Activated naive CD4-positive, alpha-beta T cell treated with anti-CD3 and anti-CD28 coated beads for 36 hours (primary cell): ENCODE measurements at places on chromosomes 3 and 15.

DNA sequence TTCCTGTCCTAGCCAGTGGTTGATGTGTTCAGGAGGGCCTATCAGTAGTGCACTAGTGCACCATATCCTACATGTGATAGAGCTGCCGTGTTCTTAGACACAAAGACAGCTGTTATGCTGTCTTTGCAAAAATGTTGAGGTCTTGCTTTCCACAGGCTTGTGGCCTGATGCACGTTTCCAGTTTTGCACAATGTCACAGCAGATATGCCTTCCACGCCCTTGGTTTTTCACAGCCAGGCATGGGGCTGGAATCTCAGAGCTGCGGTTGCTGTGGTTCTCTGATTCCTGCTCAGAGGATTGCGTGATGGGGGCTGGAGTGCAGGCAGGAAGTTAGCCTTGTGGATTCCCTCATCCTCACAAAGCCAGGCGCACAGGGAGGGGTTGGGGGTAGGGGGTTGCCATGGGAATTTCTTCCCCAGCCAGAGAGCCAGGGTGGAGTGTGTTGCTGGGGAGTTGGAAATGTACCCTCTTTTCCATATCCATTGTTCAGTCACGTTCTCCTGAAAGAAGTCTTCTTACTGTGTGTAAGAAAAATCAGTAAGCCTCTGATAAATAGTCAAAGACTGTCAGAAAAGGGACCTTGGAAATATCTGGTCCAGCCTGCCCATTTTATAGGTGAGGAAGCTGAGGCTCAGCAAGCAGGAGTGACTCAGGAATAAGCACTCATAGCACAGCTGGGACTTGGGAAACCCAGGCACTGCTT, 79.4 kb downstream of the SMAD3 start:
- no peak for DNase-seq

- DNase-seq = no peak
Observed at GRCh38 chr3:113147681-113148261, 63.6 kb upstream of the BOC start.

- DNase-seq = no peak
Observed at GRCh38 chr3:167228135-167228534, 152.0 kb downstream of the ZBBX start.

GRCh38 chr3:172258624-172259023, 189.6 kb downstream of the GHSR start:
- DNase-seq = no peak

- DNase-seq = peak; percentile 50
Observed at GRCh38 chr3:115512565-115513415, 110.5 kb upstream of the GAP43 start.

DNA sequence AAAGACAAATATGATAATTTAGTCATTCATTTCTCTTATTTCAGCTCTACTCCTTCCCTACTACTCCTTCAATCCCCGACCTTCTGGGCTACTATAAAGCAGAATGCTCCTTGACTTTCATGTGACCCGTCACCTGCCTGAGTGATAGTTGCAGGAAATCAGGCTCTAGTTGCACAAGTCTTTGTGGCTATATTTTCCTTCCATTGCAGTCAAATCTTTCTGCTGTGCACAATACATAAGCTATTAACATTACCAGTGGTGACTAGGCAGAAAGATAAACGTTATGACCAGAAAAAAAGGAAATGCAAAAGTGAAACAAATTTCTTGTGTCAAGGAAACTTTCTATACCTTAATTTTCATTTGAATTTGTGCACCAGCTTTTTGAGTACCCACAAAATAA, 2.3 kb downstream of the SUCNR1 start:
- DNase-seq = no peak

GRCh38 chr3:58307639-58308215, 1.4 kb downstream of the HTD2 start:
- peak; percentile 59 for DNase-seq

DNA sequence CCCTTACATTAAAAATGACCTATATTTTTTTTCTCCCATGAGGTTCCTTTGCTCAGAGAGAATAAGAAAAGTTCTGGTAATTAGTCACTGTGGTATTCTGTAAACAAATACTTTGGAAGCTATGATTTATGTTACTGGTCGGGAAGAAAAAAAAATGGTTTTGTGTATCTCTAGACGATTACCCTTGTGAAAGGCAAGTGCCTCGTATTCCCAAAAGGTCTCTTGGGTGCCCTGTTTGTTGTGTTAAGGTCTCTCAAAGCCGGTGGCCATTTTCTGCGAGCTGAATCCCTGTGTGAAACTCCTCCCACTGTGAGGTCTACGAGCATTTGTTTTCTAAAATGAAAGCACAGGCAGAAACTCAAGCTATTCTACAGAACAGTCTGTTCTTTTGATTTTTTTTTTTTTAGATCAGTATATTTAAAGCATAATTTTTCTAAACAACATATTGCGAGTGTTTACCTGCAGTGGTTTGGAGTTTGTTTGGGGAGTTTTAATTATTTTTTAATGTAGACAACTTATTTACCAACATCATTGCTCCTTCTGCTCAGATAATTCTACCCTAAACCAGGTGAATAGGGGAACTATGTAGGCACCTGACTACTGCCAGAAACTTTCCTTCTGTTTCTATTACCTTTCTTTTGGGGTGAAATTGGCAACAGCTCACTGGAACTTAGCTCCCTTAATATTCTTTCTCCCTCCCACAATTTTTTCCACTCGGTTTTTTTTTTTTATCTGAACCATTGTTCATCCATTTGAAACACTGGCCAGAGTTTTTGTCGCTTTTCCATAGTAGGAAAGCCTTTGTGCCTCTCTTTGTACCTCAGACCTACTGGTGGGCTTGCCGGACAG, 44.0 kb downstream of the ZBTB38 start:
- peak; percentile 73 for DNase-seq

- DNase-seq = peak; percentile 85
Observed at GRCh38 chr3:46378426-46378942, 7.7 kb downstream of the CCR5 start.

- peak; percentile 17 for DNase-seq
Observed at GRCh38 chr15:56798639-56799038, 65.3 kb upstream of the ZNF280D start.

- no peak for DNase-seq
Observed at GRCh38 chr3:197149528-197149927, 119.9 kb upstream of the MELTF start.

- no peak for DNase-seq
Observed at GRCh38 chr3:101063401-101063800, 70.2 kb upstream of the ABI3BP start.

DNA sequence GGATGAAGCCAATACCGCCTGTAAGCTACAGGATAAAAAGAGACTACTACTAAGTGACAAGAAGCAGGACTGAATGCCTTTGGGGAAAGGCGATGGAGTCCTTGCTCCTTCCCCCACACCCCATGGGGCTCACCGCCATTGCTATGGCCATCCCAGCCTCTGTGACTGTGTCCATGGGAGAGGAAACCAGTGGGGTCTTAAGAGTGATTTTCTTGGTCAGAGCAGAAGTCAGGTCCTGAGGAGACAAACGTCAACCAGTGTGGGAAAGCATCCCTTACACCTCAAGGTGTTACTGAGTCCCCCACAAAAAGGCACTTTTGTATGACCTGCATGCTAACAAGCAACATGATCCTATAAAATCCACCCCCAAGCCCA, 913 bp downstream of the IMPDH2 start:
- DNase-seq = no peak

- DNase-seq = no peak
Observed at GRCh38 chr3:117490716-117491115, 781.1 kb downstream of the TUSC7 start.

- no peak for DNase-seq
Observed at GRCh38 chr3:179961071-179961702, 75.5 kb downstream of the PEX5L start.

DNA sequence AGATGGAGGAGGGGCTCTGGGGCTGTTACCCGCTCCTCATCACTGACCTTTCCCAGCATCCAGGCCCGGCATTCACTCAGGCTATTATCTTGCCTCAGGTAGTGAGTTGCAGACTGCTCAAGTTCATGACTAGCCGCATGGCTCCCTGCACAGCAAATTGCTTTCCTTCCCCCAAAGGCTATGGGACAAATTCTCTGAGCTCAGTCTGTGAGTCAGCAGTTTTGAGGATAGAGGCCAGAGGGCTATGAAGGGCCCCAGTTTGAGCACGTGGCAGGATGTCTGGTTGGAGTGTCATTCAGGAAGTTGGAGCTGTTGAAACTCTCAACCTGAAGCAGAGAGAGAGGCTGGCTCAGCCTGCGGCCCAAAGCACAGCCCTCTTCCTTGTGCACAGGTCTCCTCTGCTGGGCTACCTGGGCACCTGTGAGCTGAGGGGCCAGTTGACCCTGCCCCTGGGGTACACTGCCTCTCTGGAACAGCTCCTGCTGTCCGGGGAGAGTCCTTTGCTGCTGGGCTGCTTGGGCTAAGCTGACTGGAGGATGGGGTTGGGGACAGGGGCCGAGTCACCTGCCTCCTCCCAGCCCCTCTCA, 7.9 kb downstream of the FAH start:
- DNase-seq = peak; percentile 81
